HFFc6 (cell line): ENCODE measurements at places on chromosomes 5 and 9.

DNA sequence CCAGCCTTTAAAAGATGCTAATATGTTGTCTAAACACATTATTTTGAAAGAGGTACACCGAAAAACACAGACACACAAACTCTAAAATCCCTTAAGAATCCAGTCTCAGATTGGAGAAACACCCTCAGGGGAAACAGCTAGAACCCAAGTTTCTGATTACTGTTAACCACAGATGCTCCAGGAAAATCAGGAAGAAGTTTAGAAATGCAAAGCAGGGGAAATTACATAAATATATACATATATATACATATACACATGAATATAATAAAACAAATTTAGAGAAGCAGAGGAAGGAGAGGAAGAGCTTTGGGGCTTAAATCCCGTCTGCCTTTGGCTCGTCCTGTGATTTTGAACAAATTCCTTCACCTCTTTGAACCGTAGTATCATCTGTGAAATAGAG is 73.2 kb upstream of the KLF4 start:
- DNase-seq: no peak

DNA sequence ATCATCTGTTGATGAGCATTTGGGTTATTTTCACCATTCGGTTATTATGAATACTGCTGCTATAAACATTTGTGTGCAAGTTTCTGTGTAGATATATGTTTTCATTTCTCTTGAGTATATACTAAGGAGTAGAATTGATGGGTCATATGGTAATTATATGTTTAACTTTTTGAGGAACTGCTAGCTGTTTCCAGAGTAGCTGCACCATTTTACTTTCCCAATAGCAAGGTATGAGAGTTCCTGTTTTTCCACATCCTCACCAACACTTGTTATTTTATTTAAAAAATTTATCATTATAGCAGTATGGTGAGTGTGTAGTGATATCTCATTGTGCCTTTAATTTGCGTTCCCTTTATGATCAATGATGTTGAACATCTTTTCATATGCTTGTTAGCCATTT is 29.2 kb downstream of the CD14 start:
- DNase-seq: no peak

DNA sequence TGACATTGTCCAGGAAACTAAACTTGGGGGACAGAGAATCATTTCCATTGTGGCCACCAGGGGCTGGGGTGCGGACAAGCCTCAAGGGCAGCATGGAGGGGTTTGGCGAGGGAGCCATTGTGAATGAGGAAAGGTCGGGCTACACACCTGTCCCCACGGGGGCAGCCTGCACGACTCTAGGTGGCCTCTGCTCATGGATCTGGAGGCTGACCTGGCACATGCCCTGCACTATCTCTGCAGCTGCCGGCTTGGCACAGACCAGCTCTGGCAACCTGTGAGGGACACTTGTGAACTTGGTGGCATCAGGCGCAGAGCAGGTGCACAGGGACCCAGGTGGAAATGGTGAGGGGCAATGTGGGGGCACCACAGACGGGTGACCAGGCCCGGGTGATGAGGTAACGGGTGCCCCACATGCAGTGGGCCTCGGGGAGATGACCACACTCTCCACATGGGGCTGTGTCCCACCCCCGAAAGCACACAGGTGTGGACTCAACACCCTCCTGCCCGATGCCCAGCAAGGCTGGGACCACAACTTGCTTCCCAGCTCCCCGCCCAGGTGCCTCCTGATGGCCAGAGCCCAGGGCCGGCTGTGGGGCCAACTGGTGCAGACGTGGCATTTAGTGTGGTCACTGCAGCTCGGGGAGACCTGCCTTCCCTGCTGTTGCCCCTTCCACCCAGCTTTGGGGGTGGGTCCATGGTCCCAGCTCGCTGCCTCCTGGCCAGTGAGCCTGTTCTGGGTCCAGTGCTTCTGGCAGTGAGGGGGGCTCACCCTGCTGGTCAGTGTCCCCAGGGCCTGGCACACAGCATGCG is 60.9 kb upstream of the UBAC1 start:
- no peak for DNase-seq

DNA sequence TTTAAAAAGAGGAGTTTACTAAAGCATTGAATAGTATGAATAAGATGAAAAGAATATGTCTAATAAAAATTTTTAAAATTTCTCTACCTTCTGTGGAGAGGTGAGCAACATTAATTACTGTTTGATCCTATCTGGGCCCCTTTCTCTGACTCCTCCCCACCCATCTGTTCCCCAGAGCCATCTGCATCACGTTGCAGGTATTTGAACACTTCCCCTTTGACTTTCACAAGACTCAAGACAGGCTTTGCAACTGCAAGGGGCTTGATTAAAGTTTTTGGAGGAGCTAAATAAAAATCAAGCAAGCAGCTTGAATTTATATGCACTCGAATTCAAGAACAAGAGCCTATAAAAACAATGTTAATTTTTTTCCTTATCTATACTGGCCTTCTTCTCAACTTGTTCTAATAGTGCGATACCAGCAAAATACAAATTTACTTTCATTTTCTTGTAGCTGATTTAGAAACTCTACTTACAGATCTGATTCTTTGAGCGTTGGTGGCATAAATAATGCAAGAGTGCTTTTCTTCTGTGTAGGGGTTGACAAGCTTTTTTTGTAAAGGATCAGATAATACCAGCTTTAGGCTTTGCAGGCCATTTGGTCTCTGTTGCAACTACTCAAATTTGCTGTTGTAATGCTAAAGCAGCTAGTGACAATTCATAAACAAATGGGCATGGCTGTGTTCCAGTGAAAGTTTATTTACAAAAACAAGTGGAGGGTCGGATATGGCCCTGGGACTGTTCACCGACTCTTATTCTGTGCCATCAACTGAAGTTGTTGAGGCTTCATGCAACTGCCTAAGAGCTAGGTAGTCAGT is 21.2 kb downstream of the TXNDC8 start:
- DNase-seq: no peak

- no peak for DNase-seq
Observed at GRCh38 chr9:105116052-105116868, 128.2 kb upstream of the SLC44A1 start.

DNA sequence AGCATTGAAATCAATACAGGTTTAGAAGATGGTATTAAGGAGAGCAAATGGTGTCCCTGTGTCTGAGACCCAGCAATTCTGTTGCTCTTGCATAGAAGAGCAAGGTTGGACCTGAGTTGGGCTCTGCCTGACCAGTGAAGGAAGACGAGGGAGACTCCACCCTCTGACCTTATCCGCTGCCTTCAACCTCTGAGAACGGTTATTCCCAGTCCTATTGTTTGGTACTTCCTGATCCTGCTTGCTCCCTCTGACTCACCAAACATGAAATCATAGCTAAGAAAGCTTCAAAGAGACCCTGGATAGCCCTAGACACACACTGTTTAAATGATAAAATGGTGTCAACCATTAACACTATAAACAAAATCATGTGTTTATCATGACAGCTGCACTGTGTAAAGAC is 218.5 kb downstream of the PLK2 start:
- DNase-seq: no peak

- DNase-seq: peak; percentile 24
Observed at GRCh38 chr9:35960039-35960655, 2.2 kb upstream of the OR2S2 start.

- DNase-seq: no peak
Observed at GRCh38 chr9:117302487-117302886, 112.4 kb downstream of the ASTN2 start.
